Activated T-cell treated with anti-CD3 and anti-CD28 coated beads for 1 hour (primary cell): ENCODE measurements at places on chromosomes 7 and 10.
A peak's percentile ranks its signal among the peaks of the same experiment; 100 is the strongest.

- DNase-seq = no peak
Observed at GRCh38 chr10:33263453-33263852, 71.0 kb downstream of the NRP1 start.

GRCh38 chr7:153422291-153423209, 629.6 kb upstream of the DPP6 start:
- DNase-seq = no peak

- DNase-seq = peak; percentile 49
Observed at GRCh38 chr7:74417419-74417971, 36.2 kb upstream of the GTF2IRD1 start.

- DNase-seq = no peak
Observed at GRCh38 chr7:123819001-123819400, 26.0 kb upstream of the HYAL4 start.

GRCh38 chr10:33791272-33791660, 456.8 kb upstream of the NRP1 start:
- DNase-seq = no peak

DNA sequence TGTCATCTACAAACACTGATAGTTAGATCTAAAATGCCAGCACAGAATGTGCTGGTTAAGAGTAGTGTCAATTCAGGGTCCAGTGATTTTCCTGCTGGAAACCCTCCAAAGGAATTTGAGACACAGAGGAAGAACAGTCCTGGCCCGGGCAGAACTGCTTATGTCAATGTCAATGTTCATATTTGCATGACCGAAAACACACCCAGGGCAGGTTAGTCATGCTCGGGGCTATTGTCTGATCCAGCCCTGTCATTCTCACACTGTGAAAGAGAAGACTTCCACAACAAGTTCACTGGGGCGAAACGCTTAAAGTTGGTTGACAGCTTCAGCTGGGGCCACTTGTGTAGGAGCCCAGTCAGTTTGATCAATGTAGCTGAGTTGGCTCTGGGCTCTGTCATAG, 139.3 kb downstream of the C1GALT1 start:
- DNase-seq = no peak

DNA sequence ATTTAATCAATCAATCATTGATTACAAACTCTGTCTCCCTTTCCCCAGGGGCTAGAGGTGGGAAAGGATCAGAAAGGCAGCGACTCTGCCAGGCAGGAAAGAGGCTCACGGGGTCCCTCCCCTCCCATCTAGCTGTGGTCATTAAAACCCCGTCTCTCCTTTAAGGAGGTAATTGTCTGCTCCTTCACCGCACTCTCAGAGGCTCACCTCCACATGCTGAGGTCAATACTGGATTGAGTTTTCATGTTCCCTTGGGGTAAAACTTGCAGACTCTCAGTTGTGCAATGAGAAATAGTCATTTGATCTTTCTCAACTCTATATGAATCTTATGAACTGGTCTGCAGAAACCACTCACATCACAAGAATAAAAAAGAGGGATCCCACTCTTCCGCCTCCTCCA, 368.8 kb downstream of the ADRA2A start:
- no peak for DNase-seq

GRCh38 chr10:50621968-50622705, 1.6 kb downstream of the SGMS1 start:
- DNase-seq = peak; percentile 40
